ENCODE measurements at places on chromosomes 7 and 10.

DNA sequence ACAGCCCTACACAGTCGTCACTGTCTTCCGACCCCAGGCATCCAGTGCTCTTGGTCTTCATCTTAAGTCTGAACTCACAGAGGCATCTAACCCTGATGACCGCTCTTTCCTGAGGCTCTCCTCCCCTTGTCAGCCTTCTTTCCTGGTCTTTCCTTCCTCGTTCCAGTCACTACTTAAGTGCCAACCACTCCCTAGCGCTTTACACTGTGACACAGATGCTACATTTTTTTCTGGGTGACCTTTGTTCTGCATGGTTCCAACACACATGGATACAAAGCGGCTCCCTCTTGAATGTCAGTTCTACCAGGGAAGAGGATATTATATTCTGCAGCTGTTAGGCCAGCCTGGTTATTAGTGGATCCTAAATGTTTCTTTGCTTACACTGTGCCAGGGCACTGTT lies 12.7 kb downstream of the YWHAG start:
- DNase-seq, result no peak

DNA sequence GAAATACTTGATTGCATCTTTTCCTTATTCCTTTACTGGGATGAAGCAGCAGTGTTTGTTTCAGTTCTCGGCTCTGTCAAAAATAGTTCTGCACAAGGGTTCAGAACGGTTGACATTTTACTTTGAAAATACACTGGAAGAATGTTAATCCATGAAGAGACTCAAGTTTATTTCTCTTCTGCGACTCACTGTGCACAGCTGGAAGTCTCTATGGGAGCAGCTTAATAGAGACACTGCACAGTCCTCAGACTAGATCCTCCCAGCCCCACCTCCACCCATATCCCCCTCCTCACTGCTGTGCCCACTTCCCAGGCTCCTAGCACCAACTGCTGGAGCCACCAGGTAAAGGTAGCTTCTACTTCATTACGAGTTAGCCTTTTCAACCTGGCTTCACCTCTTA lies 517.8 kb downstream of the GRID1 start:
- no peak for DNase-seq

GRCh38 chr7:14892961-14893360 lies 9.6 kb downstream of the DGKB start:
- DNase-seq, result no peak

DNA sequence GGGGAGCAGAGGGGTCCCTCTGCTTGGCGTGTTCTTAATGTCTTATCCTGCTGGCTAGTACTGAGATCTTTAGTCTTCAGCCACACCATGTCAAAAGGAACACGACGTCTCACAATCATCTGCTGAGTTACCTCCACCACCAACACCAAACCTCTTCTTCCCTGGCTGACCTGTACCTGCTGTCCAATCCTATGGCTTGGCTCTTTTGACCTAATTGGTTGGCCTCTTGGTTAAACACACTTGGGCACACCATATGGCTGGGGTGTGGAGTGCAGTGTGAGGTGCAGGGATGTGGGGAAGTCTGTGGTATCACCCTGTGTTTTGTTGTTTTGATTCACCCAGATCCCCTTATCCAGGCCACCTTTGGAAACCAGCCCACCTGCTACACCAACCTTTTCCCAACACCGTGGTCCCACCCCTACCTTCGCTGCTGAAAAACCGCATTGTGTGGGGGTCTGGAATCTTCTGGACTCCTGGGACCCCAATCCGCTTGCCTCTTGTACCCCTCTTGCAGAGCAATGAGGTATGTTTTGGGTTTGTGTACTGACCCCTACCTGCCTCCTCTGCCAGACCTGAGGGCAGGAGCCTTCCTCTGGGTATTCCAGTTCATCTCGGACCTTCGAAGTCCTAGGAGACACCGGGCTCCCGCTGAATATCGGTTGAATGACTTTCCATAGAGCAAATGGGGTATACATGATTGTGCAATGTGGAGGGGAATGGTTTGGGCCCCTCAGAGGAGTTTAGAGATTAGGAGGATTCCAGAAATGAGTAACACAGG lies 2.8 kb upstream of the LBX1 start:
- DNase-seq, result no peak

DNA sequence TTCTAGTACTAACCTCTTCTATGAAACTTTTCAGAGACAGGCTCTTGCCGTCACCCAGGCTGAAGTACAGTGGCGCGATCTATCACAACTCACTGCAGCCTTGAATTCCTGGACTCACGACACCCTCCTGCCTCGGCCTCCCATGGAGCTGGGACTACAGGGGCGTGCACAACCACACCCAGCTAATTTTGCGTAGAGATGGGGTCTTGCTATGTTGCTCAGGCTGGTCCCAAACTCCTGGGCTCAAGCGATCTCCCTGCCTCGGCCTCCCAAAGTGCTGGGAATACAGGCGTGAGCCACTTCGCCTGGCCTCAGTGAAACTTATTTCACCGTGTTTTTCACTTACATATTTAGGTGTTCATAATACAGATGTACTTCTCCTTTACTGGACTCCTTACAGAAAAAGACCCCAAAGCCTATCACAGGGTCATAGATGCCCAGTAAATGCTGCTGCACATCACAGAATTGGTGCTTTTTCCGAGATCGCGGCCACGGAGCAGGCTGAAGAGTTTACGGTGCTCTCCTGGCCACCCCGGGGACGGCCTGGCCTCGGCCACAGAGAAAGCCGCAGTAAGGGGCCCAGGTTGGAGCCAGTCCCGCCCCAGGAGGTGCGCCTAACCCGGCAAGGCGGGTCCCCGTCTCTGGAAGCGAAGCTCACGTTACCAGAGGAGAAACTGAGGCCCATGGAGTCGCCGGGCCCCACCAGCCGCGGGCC lies 595 bp downstream of the TBL2 start:
- no peak for DNase-seq

DNA sequence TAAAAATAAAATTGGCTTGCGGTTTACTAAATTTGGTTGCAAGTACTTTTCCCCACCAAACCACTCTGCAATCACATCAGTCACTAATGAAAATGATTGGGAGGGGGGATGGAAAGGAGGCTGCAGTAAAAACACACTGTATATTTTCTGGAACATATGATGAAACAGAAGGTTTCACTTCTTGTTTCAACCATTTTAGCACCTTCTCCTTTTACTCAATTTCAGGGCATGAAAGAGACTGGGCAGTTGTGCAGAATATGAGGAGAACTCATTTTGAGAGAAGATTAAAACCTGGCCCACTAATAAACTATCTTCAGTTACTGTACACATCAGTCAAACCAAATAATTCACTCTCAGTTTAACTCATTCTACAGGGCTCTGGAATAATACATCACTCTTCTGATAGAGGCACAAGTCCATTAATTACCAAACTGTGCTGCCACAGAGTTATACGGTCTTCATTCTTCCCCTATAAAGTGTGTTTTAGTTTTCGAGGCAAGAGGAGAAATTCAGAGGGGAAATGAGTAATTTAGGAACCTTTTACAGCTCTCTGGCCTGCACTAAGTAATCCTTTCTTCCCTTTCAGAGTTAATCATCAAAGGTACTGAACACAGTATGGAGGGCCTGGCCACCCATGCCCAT lies 25.5 kb downstream of the JAZF1 start:
- no peak for DNase-seq

DNA sequence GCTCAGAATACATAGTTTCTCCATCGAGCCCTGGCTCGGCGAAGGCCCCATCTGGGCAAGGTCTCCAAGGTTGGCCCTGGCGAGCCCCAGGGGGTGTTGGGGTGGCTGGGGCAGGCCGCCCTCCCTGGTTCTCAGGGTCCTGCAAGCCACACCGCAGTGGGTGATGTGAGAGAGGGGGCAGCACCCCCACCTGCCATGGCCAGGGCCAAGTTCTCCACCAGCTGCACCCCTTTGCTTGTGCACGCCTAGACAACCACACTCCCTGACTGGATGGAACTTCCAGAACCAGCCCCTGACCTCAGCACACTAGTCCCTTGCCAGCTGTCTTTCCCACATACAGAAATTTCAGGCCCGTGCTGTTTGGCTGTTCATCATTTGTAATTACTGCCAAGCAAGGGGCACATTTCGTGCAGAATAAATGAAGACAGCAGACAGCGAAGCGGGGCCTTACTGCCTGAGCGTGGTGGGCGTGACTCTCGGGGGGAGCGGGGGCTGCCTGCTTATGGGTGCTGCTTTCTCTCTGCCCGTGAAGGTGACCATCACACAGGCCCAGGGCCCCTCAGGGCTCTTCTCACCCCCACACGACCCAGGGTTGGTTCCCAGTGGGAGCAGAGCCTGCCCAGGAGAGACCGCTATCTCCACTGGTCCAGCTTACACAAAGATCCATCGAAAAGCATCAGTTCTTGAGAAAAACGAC lies 85.9 kb downstream of the ADARB2 start:
- DNase-seq, result no peak

GRCh38 chr7:129295015-129295423 lies 70.2 kb downstream of the AHCYL2 start:
- DNase-seq, result no peak

- no peak for DNase-seq
These were observed 26.7 kb upstream of the FGFR2 start for GRCh38 chr10:121624836-121625486.

- DNase-seq, result no peak
These were observed 98.0 kb downstream of the JCAD start for GRCh38 chr10:29961351-29961750.

DNA sequence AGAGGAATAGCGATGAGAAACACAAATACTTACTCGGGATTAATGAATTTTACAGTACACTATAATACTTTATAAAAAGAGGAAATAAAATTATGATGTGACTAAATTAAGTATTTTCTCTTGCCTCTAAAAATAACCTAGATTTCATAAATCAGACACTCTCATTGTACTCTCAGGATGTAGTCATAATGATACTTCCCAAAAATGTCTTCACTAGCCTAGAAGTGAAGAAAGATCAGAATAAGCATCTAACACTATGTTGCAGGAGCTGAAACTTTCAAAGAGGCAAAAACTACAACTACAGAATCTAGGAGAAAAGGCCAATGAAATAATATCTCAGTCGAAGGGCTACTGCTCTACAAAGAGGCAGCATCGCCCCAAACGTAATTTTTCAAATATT lies 49.4 kb downstream of the DNAJC1 start:
- no peak for DNase-seq

- DNase-seq, result no peak
These were observed 15.4 kb downstream of the PTEN start for GRCh38 chr10:87878664-87879459.

GRCh38 chr7:101590663-101591435 lies 38.2 kb downstream of the MYL10 start:
- no peak for DNase-seq

- DNase-seq, result no peak
These were observed 333.8 kb downstream of the LRMDA start for GRCh38 chr10:75764974-75765788.

DNA sequence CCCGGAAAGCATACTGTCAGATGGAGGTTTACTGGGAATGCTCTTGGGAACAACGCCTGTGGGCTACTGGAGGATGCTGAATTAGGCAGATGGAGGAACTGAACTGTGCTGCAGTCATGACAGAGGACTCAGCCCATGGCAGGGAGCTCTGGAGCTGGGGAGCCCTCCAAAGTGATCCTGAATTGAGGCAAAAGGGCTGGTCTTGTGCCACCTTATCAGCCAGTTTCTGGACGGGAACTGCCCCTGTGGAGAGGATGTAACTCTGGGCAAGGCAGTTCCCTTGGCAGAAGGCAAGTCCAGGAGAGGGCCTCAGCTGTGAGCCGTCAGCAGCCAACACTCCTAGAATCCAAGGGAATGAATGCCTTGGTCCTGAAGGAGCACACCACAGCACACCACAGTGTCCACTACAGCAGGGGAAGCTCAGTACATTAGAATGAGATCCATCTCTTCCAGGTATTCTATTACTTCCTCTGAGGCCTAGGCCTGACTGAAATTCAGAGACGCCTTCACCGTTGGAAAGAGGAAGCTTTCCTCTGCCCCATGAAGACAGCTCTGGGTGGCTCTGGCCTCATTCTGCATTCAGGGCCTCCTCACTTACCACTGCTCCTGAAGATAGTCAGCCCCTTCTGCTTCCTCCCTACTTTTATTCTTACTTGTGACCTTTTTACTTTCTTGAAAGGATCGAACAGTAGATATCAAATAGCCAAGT lies 139.6 kb upstream of the GPR26 start:
- no peak for DNase-seq

GRCh38 chr7:151744656-151745638 lies 132.0 kb downstream of the PRKAG2 start:
- no peak for DNase-seq

- DNase-seq, result no peak
These were observed 122.2 kb downstream of the ANKRD7 start for GRCh38 chr7:118346748-118347147.

GRCh38 chr7:141359262-141359661 lies 191.9 kb upstream of the AGK start:
- DNase-seq, result no peak

DNA sequence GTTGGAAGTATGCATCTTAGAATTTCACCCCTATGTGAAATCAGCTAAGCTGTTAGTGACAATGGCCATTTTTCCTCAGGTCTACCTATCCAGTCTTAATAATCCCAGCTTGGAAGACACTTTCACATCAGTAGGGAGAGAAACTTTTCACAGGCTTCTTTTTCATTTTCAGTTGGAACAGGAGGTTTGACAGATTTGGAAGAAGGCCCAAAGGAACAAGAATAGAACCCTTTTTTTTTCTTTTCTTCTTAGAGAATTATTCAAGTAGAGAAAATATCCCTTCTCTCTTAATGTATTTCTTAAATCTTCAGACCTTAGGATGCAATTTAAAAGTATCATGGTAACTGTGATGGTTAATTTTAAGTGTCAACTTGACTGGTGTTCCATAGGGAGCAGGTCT lies 410.5 kb upstream of the C7orf33 start:
- no peak for DNase-seq

GRCh38 chr10:98295907-98296306 lies 27.9 kb upstream of the LOXL4 start:
- no peak for DNase-seq

- DNase-seq, result peak; percentile 2
These were observed 14.7 kb downstream of the CDNF start for GRCh38 chr10:14822879-14823755.

- no peak for DNase-seq
These were observed 41.0 kb upstream of the OIT3 start for GRCh38 chr10:72852508-72852907.

- no peak for DNase-seq
These were observed 118.8 kb downstream of the RSU1 start for GRCh38 chr10:16698461-16698860.

DNA sequence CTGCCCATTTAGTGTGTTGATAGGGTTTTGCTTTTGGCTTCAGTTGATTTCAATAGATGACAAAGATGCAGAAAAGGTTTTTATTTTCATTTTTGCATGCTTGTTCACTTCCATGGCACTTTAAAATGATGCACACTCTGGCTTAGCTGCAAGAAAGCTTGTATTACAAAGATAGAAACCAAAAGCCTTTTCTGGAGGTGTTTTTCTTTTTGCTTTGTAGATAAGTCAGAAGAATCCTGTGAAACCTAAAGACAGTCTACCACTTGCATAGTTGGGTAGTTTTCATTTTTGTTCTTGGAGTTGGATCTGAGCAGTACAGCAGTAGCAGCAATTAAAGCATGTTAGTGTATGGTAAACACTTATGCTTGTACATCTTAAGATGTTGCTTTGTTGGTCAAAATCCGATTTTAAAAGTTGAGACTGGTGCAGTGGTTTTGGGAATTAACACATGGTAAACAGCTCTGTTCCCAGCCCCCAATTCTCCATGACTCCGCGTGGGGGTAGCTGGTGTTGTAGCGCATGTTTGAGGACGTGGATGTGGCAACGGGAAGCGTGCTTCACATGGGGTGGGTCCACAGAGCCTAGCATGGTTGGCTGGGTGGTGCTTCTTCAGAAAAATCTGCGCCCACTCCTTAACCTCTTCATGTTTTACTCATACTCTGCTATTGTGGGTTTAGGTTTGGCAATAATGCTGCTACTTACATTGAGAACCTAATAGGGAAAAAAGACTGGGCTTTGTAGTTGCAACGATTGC lies 19.8 kb downstream of the CCNY start:
- no peak for DNase-seq

GRCh38 chr10:63055705-63056104 lies 77.4 kb upstream of the NRBF2 start:
- no peak for DNase-seq

Data from hippocampal formation (tissue), 2 donors.